Uterus (tissue), 4 donors: ENCODE measurements at places on chromosomes 7 and 10. TPM values are rescaled to one million over a fixed set of nuclear protein-coding genes. Genes with fewer than 3 reads are reported as not detected.

GRCh38 chr10:22801785-22802184, 87.4 kb upstream of the PIP4K2A start:
- DNase-seq, result no peak

GRCh38 chr7:128963327-128963757, 25.6 kb downstream of the IRF5 start:
- no peak for DNase-seq

- DNase-seq, result no peak
Measured at GRCh38 chr10:110676016-110676415, 31.9 kb downstream of the RBM20 start.

GRCh38 chr7:76023002-76023401, 24.8 kb downstream of the STYXL1 start:
- no peak for DNase-seq

The C10orf105 gene
- total RNA-seq, result not detected

The CLDN3 gene
- total RNA-seq, result 0.51 TPM

The RBM48 gene
- total RNA-seq, result 3.8 TPM

The VWDE gene
- total RNA-seq, result 23.2 TPM

DNA sequence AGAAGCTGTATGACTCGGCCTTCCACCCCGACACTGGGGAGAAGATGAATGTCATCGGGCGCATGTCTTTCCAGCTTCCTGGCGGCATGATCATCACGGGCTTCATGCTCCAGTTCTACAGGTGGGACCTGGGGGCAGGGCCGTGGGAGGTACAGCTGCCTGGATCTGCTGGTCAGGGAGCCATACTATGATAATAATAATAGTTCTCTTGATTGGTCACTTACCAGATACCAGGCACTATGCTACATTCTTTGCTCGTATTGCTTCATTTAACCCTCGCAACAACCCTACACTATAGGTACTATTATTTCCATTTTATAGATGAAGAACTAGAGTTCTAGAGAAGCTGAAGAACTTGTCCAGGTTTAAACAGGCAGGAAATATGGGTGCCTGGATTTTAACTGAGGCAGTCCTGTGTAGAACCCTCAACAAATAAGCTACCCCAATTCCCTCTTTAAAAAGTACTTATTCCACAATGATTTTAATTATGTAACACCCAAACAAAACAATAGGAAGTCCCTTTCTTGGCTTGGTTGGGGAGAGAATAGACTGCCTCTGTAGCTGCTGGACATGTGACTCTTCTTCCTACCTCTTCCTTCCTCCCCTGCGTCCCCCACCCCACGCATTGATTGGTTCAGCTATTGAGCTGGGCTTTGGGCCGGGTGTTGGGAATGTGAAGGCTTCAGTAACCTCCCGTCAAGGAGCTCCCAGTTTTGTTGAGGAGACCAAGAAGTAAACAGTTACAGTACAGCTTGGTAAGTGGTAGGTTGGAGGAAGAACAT, 12.8 kb downstream of the SFXN2 start:
- no peak for DNase-seq

GRCh38 chr7:151744656-151745638, 132.0 kb downstream of the PRKAG2 start:
- no peak for DNase-seq

GRCh38 chr7:85520175-85520574, 333.3 kb upstream of the SEMA3D start:
- no peak for DNase-seq

The SFTPD gene
- total RNA-seq, result not detected

GRCh38 chr7:112157072-112157471, 49.1 kb downstream of the DOCK4 start:
- DNase-seq, result no peak
